NCI-H2081 (cell line): ENCODE measurements at places on chromosomes 16 and 17.

GRCh38 chr17:36880268-36880905 is 56.9 kb upstream of the LHX1 start:
- no peak for DNase-seq

DNA sequence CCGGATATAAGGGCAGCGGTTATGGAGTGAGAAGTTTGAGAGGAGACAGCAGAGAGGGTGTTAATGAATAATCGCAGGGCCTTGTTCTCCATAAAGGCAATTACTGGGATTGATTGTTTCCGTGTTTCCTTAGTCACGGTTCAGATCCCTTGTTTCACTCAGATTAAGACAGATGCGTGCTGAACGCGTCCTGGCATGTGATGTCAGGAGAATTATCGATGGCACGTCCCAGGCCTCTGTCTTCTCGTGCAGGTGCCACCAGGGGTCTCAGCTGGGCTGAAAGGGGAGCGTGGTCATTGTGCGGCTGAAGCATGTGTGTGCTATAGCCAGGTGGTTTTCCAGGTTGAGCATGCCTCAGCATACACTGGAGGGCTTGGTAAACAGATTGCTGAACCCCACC is 142.4 kb upstream of the NOL11 start:
- DNase-seq, result peak; percentile 77

GRCh38 chr16:7548796-7549318 is 216.2 kb downstream of the RBFOX1 start:
- no peak for DNase-seq

DNA sequence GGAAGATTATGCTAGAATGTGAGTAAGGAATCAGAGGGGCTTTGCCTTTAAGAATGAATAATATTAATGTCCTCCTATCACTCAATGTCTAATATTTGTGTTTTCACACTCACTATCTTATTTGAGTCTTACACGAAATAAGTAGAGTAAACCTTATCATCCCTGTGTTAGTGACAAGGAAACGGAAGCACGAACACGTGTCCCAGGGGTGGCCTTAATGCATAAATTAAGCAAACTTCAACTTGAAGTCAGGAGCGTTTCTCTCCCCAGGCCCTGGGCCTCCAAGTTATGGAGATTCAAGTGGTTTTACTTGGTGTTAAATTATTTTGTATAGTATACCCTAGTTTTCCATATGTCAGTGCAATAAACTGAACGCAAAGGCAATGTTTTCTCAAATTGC is 96.0 kb downstream of the WDR59 start:
- no peak for DNase-seq

GRCh38 chr17:77859035-77859810 is 99.3 kb upstream of the TNRC6C start:
- no peak for DNase-seq

GRCh38 chr16:5383737-5384136 is 286.1 kb upstream of the EEF2KMT start:
- DNase-seq, result no peak

GRCh38 chr16:67163999-67164558 is 466 bp upstream of the HSF4 start:
- peak; percentile 43 for DNase-seq

DNA sequence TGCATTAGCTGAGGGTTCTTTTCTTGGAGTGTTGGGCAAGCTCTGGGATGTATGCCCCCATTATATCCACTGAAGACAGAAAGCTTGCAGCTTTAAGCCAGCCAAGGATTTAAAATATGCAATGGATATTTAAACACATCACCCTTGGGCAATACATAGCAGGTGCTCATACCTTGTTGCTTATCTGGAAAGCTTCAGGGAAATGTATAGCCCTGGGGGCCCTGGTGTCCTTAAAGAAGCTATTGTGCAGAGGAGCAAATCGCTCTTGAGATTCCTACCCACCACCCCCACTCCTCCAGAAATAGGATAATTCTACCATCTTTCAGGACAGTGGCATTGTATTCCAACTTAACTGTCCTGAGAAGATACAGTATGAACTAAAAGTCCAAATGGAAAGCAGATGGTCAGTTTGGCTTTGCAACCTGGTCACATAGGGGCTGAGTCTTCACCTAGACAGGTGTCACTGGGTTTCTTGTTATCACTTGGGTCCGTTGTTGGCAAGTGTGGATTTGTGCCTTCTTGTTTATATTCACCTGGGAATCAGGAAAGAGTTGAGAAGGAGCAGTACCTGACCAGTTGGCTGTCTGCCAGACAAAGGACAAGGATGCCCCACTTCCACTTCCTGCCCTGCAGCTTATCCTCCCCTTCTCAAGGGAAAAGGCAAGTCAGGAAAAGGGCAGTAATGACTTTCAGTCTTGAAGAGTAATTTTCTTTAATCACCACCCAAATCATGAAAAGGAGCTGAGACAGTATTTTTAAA is 3.4 kb downstream of the ANKRD40CL start:
- DNase-seq, result no peak

DNA sequence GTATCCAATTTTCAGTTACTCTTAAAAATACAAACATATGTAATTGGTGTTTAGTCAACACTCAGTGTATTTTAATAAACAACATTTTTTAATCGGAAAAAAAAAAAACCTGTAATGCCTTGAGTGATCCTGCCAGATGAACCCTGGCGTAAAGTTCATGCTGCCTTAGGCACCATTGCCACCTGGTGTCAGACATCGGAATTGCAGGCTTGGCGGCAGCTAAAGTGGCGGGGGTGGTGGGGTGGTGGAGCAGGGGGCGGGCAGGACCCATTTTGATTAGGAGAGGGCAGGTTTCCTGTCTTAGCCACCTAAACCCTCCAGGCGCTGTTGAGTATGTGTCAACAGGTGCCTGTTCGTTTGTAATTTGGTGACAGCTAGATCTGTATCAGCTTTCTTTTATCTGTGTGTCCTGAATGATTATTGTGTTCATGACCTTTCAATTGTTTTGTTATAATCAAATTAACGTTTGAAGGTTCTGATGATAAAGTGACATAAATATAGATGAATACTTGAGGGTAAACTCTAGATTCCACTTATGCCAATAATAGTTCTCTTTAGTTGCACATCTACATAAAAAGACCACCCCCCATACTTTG is 588.7 kb downstream of the CDH13 start:
- DNase-seq, result peak; percentile 26

DNA sequence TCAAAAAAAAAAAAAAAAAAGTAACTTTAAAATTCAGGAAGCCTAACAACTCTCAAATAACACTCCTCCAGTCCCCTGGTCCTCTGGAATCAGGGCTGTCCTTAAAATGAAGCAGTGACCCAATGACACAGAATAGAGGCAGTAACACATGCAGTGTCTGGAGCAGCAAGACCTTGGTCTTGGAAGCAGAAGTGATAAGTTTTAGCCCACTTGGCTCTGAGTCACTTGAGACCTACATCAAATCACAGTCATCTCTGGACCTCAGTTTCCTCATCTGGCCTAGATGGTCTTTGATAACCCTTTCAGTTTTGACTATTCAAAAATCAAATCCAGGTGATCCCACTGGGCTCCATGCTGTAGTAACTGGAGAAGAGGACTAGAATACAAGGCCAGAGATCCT is 39.0 kb downstream of the LYRM1 start:
- DNase-seq, result no peak

DNA sequence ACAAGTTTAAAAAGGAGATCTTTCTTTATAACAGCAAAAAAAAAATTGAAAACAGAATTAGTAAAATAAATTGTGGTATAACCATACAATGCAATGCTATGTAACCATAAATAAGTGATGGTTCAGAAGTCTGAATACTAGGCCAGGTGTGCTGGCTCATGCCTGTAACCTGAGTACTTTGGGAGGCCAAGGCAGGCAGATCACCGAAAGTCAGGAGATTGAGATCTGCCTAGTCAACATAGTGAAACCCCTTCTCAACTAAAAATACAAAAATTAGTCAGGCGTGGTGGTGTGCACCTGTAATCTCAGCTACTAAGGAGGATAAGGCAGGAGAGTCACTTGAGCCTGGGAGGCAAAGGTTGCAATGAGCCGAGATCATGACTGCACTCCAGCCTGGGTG is 34.6 kb downstream of the CCT6B start:
- DNase-seq, result no peak

GRCh38 chr16:25747160-25747758 is 55.5 kb downstream of the HS3ST4 start:
- no peak for DNase-seq

DNA sequence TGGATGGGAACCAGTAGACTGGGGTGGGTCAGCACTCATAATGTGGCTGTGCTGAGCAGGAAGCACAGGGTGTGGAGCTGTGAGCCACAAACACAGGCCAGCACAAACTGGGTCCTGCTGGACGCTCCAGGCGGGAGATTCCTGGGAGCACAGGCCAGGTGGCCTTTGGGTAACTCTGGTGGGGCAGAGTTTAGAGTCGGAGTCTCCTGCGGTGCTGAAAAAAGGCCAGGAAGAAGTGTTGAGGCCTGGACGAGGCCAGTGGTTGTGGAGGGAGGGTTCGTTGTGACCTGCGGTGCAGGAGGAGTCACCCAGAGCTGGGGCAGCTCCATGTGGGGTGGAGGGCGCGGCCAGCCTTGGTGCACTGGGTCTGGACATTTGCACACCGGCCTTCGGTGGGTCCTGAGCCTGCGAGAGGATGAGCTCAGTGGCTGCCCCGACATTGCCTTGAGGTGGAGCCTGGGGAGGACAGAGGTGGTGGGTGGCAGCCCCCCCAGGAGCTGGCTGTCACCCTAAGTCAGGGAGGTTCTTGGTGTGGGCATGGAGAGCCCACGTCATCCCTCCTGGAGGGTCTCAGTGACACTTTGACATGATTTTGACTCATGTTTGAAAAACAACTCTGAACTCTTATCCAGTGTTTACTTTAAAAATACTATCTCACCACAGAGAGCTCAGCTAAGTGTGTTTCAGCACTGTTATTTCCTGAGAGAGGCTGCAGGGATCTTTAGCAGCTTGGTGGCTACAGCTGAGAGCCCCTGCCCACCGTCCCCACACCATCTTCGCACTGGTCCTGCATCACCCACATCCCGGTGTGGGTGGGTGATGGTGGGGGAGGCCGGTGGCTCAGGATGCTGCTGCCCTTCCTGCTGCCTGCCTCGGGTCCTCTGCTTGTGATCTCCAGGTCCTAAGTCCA is 98.7 kb downstream of the NPIPB11 start:
- no peak for DNase-seq

DNA sequence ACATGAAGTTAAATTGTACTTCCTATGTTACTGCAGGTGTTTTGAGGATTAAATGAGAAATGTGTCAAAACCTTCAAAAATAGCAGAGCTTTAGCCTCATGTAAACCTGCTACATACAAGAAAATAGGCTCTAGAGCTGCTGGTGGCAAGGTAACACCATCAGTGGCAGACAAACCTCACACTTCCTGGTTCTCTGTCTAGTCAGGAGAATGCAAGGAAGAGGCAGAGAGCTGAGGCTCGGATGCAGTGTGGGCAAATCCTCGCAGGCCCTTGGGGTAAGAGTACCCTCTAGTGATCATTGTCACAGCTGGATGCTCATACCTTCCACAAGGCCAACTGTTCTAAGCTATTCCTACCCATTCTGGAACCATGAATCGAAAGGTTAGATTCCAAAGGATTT is 14.2 kb downstream of the CIAPIN1 start:
- DNase-seq, result no peak

DNA sequence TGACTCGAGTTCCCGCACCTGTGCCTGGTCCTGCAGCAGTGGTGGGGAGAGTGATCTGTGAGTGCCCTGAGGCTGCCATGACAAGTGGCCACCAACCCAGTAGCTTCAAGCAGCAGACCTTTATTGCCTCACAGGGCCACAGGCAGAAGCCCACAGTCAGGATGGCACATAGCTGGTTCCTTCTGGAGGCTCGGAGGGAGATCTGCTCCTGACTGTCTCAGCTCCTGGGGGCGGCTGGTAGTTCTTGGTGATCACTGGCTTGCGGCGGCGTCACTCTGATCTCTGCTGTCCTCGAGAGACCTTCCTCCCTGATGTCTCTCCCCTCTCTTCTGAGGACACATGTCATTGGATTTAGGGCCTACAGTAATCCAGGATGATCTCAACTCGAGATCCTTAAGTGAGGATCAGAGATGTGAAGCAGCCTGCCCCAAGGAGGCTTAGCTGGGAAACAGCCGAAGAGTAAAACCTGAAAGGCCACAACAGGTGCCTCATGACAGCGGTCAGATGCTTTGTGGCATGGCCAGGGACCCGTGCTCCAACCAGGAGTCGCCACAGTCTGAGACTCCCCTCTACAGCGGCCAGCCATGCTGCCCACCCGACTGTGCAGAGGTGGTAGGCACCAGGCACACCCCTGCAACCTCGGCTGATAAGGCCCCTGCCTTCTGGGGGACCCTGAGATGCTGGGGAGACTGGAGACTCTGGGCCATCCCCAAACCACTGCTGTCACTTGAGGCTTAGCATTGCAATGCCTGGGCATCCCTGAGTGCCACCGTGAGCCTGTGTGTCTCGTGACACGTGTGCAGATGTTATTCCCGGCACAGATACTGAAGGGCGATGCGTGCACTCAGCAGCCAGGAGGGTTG is 30.0 kb upstream of the SLC38A10 start:
- DNase-seq, result no peak

GRCh38 chr16:85936816-85937215 is 37.9 kb downstream of the IRF8 start:
- no peak for DNase-seq

DNA sequence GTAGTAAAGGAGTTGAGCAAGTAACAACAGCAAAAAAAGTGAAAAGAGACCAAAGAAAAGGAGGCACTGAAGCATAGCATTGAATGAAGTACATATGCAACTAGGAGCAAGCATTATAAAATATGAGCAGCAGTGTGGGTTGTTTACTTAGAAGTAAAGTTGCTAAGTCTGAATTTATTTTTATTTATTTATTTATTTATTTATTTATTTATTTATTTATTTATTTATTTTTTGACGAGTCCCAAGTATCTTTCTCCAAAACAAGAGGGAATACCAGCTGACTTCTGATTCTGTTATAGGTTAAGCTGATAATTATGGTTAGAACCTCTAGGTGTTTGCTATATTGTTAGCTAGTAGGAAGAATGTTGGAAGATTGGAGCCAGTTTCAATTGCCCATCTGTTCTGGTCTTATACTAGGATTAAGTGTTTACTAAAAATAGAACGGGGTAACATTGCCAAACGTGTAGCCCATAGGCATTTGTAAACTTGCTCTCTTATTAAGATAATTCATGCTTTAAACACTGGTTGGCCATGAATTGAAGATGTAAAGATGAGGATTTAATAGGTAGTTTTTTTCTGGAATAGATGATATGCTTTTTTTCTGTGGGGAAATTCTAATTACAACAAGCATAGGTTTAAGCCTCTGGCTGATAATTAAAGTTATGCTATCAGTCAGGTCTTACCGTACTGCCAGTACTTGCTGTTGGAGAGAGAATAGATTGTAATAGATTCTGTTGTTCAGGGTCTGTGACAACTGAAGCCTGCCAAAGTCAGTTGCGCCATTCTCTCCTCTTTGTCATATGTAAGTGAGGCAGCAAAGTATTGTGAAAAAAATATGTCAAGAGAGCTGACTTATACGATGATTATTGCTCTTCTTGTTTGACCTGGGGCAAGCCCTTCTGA is 66.7 kb downstream of the PPM1E start:
- DNase-seq, result peak; percentile 40
